ENCODE measurements at places on chromosomes 1 and 21.

- DNase-seq = no peak
Measured at GRCh38 chr1:112935461-112936111, 20.4 kb downstream of the SLC16A1 start.

GRCh38 chr1:4960782-4961475 is 306.5 kb downstream of the AJAP1 start:
- no peak for DNase-seq

- DNase-seq = peak; percentile 20
Measured at GRCh38 chr21:38126666-38127303, 130.0 kb upstream of the KCNJ15 start.

DNA sequence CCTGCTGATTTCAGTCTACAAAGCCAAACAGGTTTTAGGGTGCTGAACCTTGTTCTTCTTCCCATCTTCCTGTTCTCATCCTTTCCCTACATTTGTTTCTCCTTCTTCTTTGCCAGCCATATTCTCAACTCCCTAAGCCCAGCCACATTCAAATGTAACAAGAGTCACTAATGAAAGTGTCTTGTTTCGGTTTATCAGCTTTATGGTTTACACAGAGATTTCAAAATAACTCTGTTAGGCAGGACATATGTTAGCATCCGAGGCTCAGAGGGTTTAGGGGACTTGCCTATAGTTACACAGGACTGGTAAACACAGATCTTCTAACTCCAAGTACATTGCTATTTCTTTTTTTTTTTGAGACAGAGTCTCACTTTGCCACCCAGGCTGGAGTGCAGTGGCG is 61.3 kb downstream of the NDUFS5 start:
- DNase-seq = no peak

- DNase-seq = no peak
Measured at GRCh38 chr1:204219971-204220616, 6.3 kb upstream of the GOLT1A start.
